Activated CD4-positive, alpha-beta T cell treated with anti-CD3 and anti-CD28 coated beads, Interleukin-2, amount 50 U/mL, for 24 hours (primary cell): ENCODE measurements at places on chromosomes 12 and 14.

GRCh38 chr14:89853936-89854693, 100.4 kb downstream of the EFCAB11 start:
- no peak for DNase-seq

DNA sequence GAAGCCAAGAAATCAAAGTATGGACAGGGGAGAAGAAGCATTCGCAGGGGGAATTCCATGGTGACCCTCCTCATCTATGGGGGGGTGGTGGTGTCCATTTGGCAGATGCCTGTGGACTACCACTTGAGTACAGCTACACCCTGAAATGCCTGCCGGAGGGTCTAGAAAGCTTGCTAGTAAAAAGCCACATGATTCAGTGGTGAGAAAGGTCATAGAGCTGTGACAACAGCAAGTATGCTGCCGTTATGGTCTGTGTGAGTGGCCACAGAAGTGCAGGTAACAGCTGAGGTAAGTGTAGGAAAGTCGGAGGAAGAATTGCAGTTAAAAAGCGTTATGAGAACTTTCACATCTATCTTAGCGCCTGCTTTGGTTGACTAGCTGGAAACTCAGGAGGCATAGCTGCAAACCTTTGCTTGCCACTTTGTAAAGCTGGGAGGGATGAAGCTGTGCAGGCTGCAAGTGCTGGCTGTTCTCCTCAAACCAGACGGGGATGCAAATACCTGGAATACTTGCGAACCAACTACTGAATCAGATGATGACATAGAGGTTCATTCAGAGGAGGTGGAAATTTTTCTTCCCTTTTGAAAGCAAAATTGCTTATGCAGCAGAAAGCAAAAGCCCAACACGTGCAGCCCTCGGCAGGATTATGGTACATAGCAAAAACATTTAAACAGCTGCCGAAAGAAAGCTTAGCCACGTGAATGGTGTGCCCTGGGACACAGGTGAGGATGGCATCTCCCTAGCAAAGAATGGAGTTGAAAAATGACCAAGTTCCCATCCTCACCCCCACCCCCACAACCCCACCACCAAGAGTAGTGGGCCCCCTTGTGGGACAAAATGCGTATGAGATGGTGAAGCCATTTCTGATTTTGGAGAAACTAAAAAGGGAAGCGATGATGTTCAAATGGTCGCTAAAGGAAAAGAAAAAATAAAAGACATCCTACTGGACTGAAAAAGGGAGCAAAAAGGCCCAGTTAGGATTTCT, 287.0 kb downstream of the RERGL start:
- DNase-seq, result no peak

DNA sequence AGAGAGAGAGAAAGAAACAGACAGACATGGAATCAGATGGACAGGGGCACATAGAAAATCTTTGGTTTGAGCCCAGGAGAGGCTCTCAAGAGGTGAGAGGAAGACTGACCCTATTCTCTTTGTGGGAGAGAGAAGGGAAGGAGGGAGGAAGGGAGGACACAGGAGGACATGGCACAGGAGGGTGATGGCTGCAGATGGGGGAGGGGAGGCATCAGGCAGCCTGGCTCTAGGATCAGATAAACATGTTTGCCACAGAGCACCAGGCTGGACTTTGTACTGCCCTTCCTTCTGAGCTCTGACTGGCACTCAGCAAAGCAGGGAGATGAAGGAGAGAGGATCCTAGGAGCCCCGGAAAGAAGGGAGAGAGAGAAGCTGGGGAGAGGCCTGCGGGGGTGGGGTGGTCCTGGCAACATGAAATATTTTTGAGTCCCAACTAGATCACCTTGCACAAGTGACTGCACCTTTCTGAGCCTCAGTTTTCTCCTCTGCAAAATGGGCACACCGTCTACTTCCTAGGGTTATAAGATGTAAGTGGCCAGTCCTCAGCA, 6.1 kb downstream of the HNF1A start:
- DNase-seq, result no peak

DNA sequence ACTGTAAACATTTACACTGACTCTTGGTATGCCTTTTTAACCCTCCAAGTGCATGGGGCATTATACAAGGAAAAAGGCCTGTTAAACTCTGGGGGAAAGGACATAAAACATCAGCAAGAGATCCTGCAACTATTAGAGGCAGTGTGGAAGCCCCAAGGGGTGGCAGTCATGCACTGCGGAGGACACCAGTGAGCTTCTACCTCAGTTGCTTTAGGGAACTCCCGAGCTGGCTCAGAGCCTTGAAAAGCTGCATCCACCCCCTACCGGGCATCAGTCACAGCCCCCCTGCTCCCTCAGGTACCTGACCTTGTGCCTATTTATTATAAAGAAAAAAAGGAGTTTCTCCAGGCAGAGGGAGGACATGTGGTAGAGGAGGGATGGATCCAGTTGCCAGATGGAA, 695.6 kb upstream of the LMO3 start:
- no peak for DNase-seq

DNA sequence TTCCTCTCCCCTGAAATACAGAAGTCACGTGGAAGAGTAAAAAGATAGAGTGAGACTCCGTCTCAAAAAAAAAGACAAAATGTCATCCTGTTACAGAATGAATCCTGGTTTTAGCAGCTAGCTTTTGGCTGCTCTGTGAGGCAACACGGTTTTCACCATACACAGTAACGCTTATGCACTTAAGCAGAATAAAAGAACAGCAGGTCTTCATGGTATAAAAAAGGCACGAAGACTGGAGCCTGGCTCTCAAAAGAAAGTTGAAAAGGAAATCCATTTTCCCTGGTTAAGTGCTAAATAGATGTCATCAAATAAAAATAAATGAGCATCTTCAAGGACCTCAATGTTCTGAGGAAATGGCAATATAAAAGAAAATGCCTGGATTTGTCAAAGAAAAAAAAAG, 444.1 kb downstream of the IPO8 start:
- no peak for DNase-seq

- no peak for DNase-seq
These were observed 1.1 kb downstream of the FAM90A1 start for GRCh38 chr12:8226355-8226754.

- no peak for DNase-seq
These were observed 311.1 kb upstream of the DIO2 start for GRCh38 chr14:80522411-80522810.

- DNase-seq, result no peak
These were observed 91.9 kb downstream of the LGMN start for GRCh38 chr14:92656306-92657081.

DNA sequence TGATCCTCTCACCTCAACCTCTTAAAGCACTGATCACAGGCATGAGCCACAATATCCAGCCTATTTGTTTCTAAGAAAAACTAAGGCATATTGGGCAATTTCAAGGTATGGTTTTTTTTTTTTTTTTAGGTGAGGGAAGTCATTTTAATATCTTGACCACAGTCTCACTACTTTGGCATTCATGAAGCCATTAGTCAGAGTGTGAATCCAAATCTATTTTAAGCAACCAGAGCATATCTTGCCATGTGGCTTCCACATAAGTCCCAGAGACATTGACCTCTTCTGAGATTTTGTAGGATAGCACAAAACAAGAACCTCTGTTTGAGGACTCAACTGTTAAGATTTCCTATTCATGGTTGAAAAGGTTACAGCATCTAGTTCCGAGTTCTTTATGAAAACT, 130.3 kb upstream of the RBM19 start:
- DNase-seq, result no peak
